ENCODE measurements at places on chromosomes 1 and 21. TPM values are rescaled to one million over a fixed set of nuclear protein-coding genes. Genes with fewer than 3 reads are reported as not detected.
A peak's percentile ranks its signal among the peaks of the same experiment; 100 is the strongest.

GRCh38 chr1:67642629-67643028 lies 42.4 kb upstream of the GADD45A start:
- DNase-seq, result no peak

The KRTAP26-1 gene
- polyA plus RNA-seq, result not detected

DNA sequence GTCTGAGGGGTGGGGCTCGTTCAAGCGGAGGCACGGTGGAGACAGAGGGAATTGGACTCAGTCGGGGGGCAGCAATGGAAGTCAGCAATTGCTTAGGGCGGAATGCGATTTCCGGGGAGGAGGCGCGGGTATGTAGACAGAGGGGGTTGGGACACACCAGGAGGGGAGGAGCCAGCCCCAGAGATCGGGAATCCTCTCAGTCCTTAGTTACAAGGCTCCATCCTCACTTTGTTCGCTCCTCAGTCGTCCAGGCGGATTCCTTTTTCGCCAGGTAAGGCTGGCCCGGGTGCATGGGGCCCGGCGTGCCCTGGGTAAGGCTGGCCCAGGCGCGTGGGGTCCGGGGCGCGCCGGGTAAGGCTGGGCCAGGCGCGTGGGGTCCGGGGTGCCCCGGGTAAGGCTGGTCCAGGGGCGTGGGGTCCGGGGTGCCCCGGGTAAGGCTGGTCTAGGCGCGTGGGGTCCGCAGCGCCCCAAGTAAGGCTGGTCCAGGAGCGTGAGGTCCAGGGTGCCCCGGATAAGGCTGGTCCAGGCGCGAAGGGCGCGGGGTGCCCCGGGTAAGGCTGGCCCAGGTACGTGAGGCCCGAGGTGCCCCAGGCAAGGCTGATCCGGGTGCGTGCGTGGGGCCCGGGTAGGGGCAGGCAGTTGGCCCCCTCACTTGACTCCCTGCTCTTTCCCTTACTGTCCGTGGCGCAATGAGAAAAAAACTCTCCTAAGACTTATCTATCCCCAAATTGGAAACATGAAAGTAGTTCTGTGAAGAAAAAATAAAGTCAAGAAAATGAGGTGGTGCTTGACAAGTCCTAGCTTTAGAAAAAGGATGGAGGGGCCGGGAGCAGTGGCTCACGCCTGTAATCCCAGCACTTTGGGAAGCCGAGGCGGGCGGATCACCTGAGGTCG lies at the start of gene L1TD1:
Gene L1TD1, plus strand, starts transcription at position 199 of the 894 bp plus-strand sequence. CDS start 11,780 bp downstream, outside the sequence.
- DNase-seq, result no peak

The MEX3A gene
- polyA plus RNA-seq, result 50.2 TPM

- DNase-seq, result no peak
These were observed 3.4 kb downstream of the MYOM3 start for GRCh38 chr1:24108334-24109165.

GRCh38 chr1:205276689-205277065 lies 44.9 kb downstream of the NUAK2 start:
- DNase-seq, result no peak

The WNT3A gene
- 0.49 TPM for polyA plus RNA-seq

GRCh38 chr21:25735646-25736597 lies 1.1 kb downstream of the GABPA start:
- DNase-seq, result peak; percentile 63

GRCh38 chr1:16926491-16927073 lies 4.9 kb downstream of the CROCC start:
- no peak for DNase-seq

DNA sequence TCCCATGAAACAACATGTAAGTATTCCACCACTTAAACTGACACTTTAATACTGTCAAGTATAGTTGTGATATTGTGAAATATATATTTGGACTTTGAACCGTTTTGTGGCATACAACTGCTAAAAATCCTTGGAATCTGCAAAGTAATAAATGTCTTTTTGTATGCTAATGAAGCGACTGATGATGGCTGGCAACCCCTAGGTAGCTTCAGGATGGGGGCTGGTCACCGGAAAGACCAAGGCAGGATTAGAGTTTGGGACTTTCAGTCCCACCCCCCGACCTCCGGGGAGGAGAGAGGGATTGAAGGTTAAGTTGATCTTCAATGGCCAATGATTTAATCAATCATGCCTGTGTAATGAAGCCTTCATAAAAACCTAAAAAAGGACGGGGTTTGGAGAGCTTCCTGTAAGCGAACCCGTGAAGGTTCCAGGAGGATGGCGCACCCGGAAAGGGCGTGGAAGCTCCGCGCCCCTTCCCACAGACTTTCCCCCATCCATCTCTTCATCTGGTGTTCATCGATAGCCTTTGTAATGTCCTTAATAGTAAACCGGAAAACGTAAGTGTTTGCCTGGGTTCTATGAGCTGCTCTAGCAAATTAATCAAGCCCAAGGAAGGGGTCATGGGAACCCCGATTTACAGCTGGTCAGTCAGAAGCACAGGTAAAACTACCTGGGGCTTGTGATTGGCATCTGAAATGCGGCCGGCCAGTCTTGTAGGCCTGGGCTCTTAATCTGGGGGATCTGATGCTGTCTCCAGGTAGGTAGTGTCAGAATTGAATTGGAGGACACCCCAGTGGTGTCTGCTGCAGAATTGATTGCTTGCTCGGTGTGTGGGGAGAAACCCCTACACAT lies 1.8 kb upstream of the ZNF281 start:
- no peak for DNase-seq

DNA sequence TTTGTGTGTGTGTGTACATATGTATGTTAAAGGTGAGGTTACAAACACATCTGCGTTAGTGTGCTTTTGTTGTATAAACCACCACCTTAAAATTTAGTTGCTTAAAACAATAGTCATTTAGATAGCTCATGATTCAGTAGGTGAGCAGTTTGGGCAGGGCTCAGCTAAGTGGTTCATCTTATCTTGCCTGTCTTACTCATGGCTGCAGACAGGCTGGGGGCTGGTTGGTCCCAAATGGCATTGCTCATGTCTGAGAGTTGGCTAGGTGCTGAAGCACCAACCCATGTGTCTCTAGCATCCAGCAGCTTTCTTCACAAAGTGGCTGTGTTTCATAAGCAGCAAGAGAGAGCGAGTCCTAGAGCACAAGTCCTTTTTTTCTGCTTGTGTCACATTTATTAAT lies 91.4 kb downstream of the MACF1 start:
- no peak for DNase-seq

GRCh38 chr1:2474933-2475371 lies 1.1 kb upstream of the PLCH2 start:
- no peak for DNase-seq

The CRP gene
- polyA plus RNA-seq, result not detected

The TMEM125 gene
- polyA plus RNA-seq, result 17.1 TPM

The VCAM1 gene
- 27.6 TPM for polyA plus RNA-seq

The TSPAN1 gene
- polyA plus RNA-seq, result 66.9 TPM

The SLAMF1 gene
- 0.16 TPM for polyA plus RNA-seq

GRCh38 chr1:34115233-34115632 lies 49.8 kb downstream of the CSMD2 start:
- DNase-seq, result no peak

DNA sequence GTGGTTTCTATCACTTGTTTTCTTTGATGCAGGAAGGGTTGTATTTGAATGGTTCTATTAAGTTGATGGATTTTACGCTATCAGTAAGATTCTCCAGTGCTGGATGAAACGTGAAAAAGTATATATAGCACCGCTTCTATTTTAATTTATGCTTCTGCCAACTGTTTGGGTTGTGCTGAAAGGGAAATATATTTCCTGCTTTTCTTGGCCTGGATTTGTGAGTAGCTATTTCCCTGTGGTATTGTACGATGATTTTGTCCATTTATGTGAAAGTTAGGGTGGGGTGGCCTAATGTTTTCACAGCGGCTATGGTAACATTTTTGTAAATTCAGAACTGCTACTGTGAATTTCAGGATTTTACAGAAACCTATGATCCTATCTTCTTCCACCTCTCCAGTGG lies 322 bp downstream of the C1orf162 start:
- DNase-seq, result no peak

- no peak for DNase-seq
These were observed 3.9 kb downstream of the TMEM63A start for GRCh38 chr1:225878282-225878681.

The OR2T29 gene
- not detected for polyA plus RNA-seq

The SHISAL2A gene
- polyA plus RNA-seq, result 2.1 TPM

DNA sequence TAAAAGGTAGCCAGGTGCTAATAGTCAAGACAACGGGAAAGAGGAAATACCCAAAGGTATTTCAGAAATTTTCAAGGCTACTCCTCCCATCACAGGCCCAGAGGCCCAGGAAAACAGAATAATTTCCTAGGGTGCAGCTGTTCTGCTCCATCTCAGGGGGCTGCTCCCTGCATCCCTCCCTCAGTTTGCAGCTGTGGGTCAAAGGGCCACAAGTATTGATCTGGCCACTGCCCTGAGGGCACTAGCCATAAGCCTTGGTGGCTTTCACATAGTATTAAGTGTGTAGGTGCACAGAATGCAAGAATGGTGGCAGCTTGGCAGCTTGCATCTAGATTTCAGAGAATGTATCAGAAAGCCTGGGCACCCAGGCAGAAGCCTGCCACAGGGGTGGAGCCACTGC lies 179.5 kb downstream of the TTLL7 start:
- DNase-seq, result no peak

GRCh38 chr1:209291715-209292114 lies 291.8 kb upstream of the CAMK1G start:
- no peak for DNase-seq

DNA sequence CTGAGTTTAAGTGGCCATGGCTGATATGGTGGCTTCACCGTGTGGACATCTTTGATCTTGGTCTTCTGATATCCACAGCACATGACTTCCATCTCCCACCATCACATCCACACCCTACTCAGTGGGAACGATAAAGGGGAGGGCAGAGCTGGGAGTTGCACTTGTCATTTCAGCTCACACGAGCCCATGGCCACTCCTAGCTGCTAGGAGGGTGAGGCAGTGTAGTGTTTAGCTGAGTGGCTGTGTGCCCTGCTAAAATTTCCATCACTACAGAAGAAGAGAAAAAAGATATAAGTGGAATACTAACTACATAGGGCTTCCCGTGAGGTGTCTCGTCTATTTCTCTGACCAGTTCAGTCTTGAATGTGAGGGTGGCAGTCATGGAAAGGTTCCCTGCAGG lies 123.3 kb upstream of the EDN2 start:
- DNase-seq, result no peak

GRCh38 chr1:16166117-16166516 lies 10.2 kb upstream of the EPHA2 start:
- DNase-seq, result no peak

The DPM3 gene
- 41.2 TPM for polyA plus RNA-seq

The TFF2 gene
- polyA plus RNA-seq, result not detected

GRCh38 chr1:221239181-221239580 lies 359.9 kb downstream of the HLX start:
- DNase-seq, result no peak

DNA sequence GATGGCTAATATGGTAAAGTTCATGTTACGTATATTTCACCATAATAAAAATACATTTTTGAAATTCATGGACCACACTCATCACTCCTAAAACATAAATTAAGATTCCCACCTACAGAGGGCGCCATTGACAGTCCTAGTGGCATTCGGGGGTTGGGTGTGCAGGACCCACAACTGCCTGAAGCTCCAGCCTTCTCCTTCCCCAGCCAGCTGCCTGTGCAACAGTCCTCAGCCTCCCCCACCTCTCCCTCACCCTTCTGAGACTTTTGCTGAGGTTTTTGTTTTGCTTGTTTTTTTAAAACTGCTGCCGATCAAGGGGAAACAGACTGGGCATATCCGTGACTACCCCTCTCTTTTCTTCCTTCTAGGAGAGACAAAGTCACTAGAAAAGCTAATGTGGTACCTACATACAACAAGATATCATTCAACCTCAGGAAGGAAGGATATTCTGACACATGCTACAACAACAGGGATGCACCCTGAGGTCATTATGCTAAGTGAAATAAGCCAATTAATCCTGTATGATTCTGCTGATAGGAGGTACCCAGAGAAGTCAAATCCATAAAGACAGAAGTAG lies 9.2 kb upstream of the EVA1C start:
- peak; percentile 64 for DNase-seq

GRCh38 chr21:44533891-44534627 lies 5.9 kb downstream of the KRTAP10-1 start:
- DNase-seq, result no peak

- no peak for DNase-seq
These were observed 80.7 kb downstream of the TGFB2 start for GRCh38 chr1:218425647-218426342.

DNA sequence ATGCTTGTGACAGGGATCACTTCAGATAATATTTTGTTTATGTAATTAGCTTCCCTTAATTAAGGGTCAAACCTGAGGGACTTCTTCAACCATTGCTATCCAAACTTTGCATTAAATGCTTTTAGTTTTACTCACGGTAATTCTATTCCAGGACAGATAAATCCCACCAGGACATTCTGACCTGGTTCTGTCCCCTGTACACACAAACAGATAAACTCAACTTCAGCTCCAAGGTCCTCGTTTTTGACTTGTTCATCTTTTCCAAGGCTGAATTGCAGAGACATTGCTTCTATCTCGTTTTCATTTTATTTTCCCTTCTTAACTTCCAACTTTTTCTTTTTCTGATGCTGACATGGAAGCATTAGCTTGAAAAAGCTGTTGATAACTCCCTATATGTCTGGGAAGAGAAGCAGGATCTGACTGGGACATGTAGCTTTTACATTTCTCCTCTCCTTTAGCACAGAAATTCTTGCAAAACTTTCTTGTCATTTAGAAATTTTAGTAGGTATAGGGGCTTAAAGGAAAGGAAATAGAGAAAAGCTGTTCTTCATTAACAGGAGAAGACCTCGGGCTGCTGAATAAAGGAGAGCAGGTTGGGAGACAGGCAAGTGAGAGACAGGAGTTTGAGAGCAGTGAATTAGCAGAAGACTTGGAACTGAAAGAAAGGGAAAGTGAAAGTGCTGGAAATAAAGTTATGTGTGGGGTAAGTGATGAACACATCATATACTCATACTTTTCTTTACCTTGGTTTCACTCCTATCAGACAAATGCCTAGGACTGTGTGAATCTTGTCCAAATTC lies 231.7 kb upstream of the B3GALT2 start:
- DNase-seq, result no peak

DNA sequence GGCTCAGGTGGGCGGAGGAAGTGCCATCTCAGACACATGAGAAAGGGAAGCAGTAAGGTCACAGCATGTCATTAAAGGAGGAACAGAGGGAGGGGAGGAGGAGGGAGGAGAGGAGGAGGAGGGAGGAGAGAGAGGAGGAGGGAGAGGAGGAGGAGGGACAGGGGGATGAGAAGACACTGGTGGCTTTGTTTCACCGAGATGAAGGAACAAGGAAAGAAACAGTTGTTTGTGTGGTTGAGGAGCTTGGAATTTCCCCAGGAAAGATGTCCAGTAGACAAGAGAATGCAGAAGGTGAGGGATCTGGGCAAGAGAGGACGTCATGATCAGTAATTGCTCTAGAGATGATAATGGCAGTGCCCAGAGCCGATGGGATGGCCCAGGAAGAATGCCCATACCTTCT lies 97.7 kb downstream of the AJAP1 start:
- DNase-seq, result no peak

DNA sequence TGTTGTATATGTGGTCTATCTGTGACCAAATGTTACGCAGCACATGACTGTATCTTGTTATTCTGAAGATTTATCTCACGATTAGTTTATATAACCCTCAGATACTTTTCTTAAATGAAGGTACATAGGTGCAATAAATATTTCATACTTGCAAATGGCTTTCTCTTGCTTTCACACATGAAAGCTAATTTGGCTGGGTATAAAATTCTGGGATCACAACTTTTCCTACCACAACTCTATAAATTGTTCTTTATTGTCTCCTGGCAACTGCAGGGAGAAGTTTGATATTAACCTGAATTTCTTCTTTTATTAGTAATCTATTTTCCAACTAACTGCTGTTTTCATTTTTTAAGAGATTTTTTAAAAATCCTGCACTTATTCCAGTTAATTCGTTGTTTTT lies 58.9 kb downstream of the KCNK2 start:
- DNase-seq, result no peak

Data from right renal pelvis (tissue), 4 donors.